ENCODE measurements at places on chromosomes 5 and 9. TPM values are rescaled to one million over a fixed set of nuclear protein-coding genes. Genes with fewer than 3 reads are reported as not detected.

GRCh38 chr9:123102375-123103113 lies 69.1 kb downstream of the GPR21 start:
- peak; percentile 24 for DNase-seq

DNA sequence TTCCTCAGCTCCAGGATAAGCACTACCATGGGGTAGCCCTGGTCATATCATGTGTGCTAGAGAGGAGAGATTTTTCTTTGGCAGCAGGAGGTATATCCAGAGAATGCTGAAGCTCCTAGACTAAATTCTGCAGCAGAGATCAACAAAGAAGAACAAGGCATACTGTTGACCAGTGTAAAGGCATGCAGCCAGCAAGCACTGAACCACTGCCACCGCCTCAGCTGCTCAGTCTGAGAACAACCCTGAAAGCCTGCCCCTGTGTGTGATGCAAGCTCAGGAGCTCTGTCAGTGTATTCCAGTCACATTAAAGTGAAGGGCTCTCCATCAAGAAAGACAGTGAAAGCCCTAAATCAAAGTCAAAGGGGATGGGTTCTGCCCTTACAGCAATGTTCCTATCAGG lies 439.5 kb upstream of the CD180 start:
- DNase-seq = no peak

DNA sequence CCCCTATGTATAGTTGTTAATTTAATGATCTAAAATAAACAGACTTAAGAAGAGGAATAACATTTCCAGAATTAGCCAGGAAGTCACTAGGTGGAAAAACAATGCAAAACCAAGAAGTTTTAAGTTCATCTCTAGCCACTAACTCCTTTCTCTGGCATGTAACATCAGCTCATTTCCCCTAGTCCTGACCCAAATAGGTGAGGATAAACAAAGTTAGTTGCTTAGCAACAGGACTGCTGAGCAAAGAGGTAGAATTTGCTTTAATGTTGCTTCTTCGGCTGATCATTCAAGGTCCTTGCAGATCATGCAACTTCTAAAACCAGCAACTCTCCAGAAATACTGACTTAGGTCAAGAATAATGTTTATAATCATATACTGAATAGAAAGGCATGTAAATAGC lies 675.8 kb downstream of the CETN3 start:
- DNase-seq = no peak

DNA sequence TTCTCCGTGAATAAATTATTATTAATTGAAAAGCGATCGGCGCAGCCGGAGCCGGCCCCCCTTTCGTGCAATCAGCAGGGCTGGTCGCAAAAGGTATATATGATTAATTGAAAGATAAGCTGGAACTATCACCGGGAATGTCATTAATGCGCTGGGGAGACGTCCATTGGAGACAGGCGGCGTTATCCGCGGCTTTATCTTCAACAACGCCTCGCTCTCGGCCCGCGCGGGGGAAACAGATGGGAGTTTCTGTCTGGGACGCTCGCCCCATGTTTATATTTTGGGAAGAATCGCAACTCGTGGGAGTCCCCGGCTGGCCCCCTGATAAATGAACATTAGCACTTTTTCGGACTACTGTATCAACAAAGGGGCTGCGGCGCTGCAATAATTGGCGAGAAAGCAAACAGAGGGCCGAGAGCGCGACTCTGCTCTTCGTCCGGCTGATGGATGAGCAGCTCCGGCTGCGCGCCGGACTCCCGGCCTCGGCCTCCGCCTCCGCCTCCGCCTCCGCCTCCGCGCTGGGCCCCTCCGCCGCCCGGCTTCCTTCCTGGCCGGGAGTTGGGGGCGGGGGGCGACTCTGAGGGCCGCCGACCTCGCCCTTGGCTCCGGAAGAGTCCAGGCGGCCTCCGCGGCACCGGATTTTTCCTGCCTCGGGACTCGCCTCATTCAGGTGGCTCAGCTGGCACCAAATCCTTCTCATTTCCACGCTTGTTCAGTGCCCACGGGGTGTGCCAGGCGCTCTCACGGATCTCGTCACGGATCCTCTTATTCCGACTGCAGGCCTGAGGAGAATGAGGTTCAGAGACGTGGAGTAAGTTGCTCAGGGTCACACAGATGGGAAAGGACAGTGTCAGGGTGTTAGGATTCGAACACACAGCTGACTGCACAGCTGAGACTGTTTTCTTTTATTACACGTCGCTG lies 3.6 kb upstream of the NKX2-5 start:
- DNase-seq = no peak

DNA sequence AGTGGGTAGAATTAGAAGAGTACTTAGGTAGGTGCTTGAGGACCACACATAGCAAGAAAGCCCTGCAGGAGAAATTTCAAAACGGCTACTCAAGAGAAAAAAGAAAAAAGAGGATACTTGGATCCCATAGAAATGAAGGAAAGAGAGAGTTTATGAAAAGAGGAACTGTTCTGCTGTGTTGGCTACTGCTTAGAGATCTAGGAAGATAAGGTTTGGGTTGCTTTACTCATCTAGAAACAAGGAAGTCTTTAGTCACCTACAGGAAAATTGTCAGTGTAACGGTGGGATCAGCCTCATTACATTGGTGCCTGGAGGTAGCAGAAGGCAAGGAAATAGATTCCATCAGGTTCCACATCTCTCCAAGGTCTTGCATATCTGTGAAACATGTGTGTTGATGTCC lies 14.8 kb upstream of the C5orf46 start:
- DNase-seq = no peak

DNA sequence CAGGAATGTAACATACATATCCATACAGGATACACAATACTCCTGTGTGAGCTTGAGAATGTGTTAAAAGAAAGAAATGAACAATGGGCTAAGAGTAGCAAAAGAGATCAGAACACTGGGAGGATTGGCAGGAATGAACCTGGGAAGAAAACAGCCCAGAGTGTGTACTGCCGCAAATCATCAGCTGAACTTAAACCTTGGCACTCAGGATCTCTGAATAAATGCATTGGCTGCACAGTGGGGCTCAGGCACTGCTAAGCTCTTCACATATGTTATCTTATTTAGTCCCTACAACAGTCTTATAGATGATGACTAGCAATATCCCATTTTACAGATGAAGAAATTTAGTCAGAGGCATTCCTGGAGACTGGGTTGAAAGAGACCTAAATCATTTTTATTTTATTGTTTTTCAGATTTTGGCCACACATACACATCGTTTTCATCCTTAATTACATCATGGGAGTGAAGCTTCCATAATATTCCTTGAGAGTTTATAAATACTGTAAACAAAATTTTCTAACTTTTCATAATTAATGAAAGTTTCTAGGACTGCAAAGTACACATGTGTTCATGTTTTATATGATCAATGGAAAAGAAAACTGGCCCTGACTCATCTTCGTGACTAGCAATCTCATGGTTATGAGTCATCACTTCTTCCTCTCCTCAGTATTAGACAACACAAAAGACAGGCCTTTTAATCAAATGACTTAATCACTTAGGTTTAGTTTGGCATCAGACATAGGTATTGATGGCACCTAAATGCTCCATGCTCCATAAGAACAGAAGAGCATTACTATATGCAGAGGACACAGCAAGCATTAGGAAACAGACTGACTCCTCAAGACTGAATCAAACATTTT lies 59.2 kb downstream of the CDH18 start:
- peak; percentile 47 for DNase-seq

GRCh38 chr5:53512539-53512938 lies 32.1 kb downstream of the FST start:
- no peak for DNase-seq

GRCh38 chr5:4419281-4419680 lies 720.8 kb upstream of the ADAMTS16 start:
- no peak for DNase-seq

Gene CEL
- total RNA-seq = 0.13 TPM

Gene TAS2R1
- total RNA-seq = not detected

Gene CBY3
- total RNA-seq = not detected

Gene TMEM232
- total RNA-seq = 0.13 TPM

Gene ROPN1L
- 2.2 TPM for total RNA-seq

Gene OXCT1
- total RNA-seq = 23.4 TPM

Gene SEMA4D
- 4.9 TPM for total RNA-seq

Gene ANKRD34B
- not detected for total RNA-seq

Gene GKAP1
- total RNA-seq = 0.89 TPM

Gene KCNV2
- total RNA-seq = not detected

Gene ATP6V1G1
- total RNA-seq = 85.8 TPM

Data from dermis microvascular lymphatic vessel endothelial cell (primary cell).